ENCODE measurements at places on chromosomes 2 and 18. TPM values are rescaled to one million over a fixed set of nuclear protein-coding genes. Genes with fewer than 3 reads are reported as not detected.

DNA sequence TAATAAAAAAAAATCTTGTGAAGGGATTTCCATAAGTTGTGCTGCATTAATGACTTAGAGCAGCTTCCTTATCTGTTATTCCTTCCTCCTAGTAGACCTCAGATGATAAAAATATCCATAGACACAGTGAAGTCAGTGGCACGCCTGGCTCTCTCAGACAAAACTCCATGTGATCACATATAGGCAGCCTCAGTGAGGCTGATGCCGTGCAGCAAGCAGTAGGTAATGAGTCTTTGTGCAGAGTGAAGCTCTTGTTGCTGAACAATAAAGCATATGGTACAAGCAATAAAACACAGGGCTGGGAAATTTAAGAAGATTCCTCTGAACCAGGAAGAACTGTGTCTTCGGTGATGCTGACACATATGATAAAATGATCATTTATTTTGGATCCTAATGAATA lies 102.7 kb downstream of the CSRNP3 start:
- no peaks in the 10 kb centered on the region for H3K27me3 ChIP-seq
- DNase-seq, result peak; percentile 49
- H3K27ac ChIP-seq, result no peak overlapping the region

- H3K4me3 ChIP-seq, result no peak overlapping the region
- H3K36me3 ChIP-seq, result no peaks in the 10 kb centered on the region
- DNase-seq, result no peak
- H3K4me1 ChIP-seq, result no peaks in the 10 kb centered on the region
- H3K27me3 ChIP-seq, result no peaks in the 10 kb centered on the region
- H3K27ac ChIP-seq, result no peak overlapping the region
These were observed 123.1 kb upstream of the STK17B start for GRCh38 chr2:196294516-196294909.

DNA sequence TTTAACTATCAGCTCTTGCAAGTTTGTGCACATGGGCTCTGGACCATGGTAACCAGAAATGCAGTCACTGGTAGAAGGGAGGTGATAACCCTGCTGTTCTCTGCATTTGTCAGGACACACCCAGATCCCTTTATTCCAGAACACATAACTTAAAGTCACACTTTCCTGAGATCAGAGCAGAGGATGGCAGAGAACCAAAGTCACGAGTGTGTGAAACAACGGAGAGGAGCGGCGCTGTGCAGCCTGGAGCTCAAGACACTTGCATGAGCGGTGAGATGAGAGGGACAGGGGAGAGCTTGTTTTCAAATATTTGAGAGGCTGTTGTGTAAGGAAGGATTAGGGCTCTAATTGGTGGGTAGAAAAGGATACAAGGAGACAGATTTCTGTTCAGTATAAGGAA lies 43.3 kb upstream of the AAK1 start:
- no peaks in the 10 kb centered on the region for H3K36me3 ChIP-seq
- peak overlapping the region; percentile 81 for H3K27ac ChIP-seq
- H3K4me3 ChIP-seq, result no peak overlapping the region
- peaks cover 55% of the 10 kb centered on the region for H3K4me1 ChIP-seq
- H3K27me3 ChIP-seq, result no peaks in the 10 kb centered on the region

Gene TEX44
- not detected for total RNA-seq

- no peak for DNase-seq
- H3K27ac ChIP-seq, result no peak overlapping the region
- H3K4me1 ChIP-seq, result no peaks in the 10 kb centered on the region
- H3K4me3 ChIP-seq, result no peak overlapping the region
These were observed 22.8 kb upstream of the SCN7A start for GRCh38 chr2:166516712-166517303.

DNA sequence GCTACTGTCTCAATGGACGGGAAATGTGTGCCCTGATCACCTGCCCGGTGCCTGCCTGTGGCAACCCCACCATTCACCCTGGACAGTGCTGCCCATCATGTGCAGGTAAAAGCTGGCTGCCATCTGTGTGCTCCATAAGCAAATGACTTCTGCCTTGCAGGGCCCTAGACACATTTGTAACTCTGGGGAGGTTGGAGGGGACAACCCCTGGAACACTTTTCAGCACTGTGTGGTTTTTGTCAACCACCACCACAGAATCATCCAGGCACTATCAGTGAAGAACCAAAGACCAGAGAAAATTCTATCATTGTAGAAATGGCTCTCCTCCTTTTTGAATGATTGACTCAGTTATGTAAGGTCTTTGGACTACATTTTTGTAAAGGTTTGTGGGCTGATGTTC lies 84.3 kb downstream of the FEZ2 start:
- peaks cover 83% of the 10 kb centered on the region for H3K36me3 ChIP-seq
- no peaks in the 10 kb centered on the region for H3K27me3 ChIP-seq
- no peaks in the 10 kb centered on the region for H3K4me1 ChIP-seq
- no peak overlapping the region for H3K27ac ChIP-seq

Gene NEU2
- not detected for total RNA-seq

Gene G6PC2
- not detected for total RNA-seq

- no peaks in the 10 kb centered on the region for H3K27me3 ChIP-seq
- no peak overlapping the region for H3K4me3 ChIP-seq
- DNase-seq, result no peak
- H3K36me3 ChIP-seq, result no peaks in the 10 kb centered on the region
These were observed 50.5 kb upstream of the ZNF516 start for GRCh38 chr18:76545433-76546087.

GRCh38 chr18:37559194-37559593 lies 6.4 kb downstream of the CELF4 start:
- no peak overlapping the region for H3K4me3 ChIP-seq
- no peaks in the 10 kb centered on the region for H3K4me1 ChIP-seq
- H3K36me3 ChIP-seq, result no peaks in the 10 kb centered on the region
- no peaks in the 10 kb centered on the region for H3K27me3 ChIP-seq
- H3K27ac ChIP-seq, result no peak overlapping the region

DNA sequence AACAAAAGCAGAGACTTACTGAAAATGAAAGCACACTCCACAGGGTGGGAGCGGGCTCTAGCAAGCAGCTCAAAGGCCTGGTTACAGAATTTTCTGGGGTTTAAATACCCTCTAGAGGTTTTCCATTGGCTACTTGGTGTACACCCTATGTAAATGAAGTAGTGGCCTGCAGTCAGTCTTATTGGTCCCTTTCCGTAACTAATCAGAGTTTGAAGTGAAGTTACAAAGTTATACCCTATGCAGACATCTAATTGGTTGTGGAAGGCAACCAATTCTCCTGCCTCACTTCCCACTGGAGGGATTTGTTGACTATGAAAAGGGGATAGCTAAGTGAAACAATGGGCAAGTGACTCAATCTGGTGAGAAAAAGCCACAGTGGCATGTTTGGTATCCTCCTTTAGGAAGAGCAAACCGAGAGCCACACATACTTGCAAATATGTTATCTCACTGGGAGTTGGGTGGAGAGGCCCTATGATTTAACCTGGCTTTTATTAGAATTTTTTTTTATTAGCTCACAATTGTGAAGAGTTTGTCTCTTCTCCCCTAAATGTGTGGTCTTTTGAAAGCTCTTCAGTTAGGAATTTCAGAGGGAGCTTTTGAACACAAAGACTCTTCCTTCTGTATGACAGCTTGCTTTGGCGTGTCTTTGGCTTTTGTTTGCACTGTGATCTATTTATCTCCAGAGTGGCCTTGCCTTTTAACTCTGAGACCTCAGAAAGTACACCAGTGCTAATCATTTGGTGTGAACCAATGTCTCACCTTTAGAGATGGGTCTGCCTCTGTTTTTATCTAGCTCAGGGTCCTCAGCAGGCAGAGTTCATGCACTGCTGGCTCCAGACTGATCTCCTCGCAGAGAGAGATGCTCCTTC lies 69.6 kb downstream of the MAP4K4 start:
- no peaks in the 10 kb centered on the region for H3K36me3 ChIP-seq
- H3K4me1 ChIP-seq, result peaks cover 50% of the 10 kb centered on the region
- H3K4me3 ChIP-seq, result no peak overlapping the region

Gene RAB6C
- total RNA-seq, result not detected

DNA sequence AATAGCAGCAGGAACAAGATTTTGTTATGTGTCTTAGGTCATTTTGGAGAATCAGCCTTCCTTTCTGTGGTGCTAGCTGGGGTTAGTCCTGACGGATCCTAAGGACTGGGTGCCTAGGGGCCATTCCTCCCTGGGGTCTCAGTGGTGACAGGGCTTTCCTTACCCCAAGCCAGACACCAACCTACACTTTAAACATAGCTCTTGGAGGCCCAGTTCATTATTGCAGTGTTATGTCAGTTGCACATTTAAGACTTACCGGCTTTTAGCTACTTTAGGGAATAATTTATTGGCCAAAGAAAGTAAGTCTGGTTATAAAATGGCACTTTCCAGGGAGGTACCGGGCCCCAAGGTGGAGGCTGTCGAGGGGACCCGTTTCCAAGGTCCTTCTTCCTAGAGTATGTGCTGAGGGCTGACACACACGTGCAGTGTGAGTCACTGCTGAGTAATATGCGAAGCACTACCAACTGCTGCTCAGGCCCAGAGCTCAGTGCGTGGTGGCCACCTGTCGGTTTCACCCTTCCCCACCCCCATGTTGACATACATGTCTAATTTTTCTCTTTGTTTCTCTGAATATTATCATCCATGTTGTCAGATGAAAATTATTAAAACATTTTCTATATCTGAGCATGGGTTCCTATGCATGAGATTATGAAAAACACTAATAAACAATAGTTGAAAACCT lies 37.0 kb upstream of the GRHL1 start:
- H3K36me3 ChIP-seq, result no peaks in the 10 kb centered on the region
- no peak overlapping the region for H3K4me3 ChIP-seq
- no peak overlapping the region for H3K27ac ChIP-seq

Gene CCL20
- 1.8 TPM for total RNA-seq

Gene SNORC
- total RNA-seq, result 12.8 TPM

DNA sequence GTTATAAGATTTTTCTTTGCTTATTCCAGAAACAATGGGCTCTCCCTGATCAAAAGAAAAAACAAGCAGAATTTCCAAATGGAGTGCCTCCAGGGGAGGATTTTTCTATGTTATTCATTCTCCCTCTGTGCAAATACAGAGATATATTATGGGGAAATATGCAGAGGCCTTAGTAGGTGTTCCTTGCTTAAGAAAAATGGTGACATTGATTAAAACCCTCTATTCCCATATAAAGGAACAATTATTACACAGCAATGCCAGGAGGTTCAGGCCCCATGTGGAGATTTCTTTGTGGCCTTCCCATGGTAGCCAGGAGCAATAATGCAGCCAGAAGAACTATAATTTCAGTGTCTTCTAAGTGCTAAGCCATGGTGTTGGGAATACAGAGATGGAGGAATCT lies 255.9 kb upstream of the CXCR4 start:
- no peak overlapping the region for H3K27ac ChIP-seq
- no peaks in the 10 kb centered on the region for H3K27me3 ChIP-seq
- DNase-seq, result no peak
- H3K36me3 ChIP-seq, result no peaks in the 10 kb centered on the region
- no peak overlapping the region for H3K4me3 ChIP-seq

DNA sequence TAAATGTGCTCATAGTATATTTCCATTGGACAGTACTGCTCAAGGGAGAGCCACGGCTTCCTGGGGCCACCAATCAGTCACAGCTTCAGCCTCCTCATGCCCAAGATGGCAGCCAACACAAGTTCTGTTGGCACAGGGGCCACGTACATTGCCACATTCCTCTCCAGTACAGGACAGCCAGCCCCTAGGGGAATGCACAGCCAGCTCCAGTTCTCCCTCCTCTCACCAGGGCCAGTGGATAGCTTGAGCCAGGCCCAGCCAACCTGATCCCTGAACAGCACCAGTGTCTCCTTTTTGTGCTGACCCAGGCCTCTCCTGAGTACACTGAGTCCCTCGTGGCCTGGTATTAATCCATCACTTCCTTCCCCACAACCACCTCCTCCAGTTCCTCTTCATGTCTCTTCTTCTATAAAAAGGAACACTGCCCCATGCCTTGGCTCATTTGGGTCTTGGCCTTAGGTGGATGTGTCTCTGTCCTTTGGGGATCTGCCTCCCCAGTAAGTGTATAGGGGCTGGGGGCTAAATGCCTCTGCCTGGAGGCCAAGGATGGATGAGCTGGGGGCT lies 168.7 kb downstream of the TNS1 start:
- no peak for DNase-seq
- H3K4me3 ChIP-seq, result no peak overlapping the region
- H3K36me3 ChIP-seq, result peaks cover 55% of the 10 kb centered on the region
- H3K27me3 ChIP-seq, result no peaks in the 10 kb centered on the region

DNA sequence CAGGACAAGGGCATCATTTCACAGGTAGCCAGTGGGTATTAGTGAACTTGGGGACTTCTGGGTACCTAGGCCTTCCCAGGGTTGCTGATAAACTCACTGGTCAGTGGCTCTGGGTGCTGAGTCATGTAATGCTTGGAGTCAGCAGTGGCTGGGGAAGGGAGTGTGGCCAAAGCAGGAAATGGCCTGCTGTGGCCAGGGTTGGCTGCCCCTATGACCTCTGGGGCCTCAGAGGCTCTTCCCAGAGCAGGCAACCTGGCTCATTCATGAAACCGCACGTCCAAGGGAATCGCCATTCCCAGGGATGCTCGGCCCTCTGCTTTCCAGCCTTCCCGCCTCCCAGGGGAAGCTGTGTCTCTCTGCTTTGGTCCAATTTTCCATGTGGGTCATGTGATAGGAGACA lies 294.9 kb downstream of the DYSF start:
- H3K27me3 ChIP-seq, result no peaks in the 10 kb centered on the region
- H3K4me1 ChIP-seq, result peaks cover 12% of the 10 kb centered on the region
- no peak overlapping the region for H3K27ac ChIP-seq
- no peak for DNase-seq

DNA sequence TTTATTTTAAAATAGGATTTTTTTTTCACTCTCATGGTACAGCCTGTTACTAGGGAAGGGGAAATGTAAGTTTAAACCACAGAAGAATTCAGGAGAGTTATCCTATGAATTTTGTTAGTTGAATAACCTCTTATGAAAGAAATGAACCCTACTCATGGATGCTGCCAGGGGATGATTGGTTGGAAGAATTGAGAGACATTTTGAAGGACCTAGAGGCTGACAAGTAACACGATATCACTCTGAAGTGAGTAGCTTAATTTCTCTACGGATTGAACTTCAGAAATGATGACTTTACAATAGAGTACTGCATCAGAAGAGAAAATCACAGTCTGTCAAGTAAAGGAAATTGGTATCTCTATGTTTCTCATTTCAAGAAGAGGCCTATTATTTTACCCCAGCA lies 1346.2 kb downstream of the SUCLG1 start:
- no peak overlapping the region for H3K27ac ChIP-seq
- H3K4me3 ChIP-seq, result no peak overlapping the region
- H3K36me3 ChIP-seq, result no peaks in the 10 kb centered on the region
- no peaks in the 10 kb centered on the region for H3K27me3 ChIP-seq
- no peaks in the 10 kb centered on the region for H3K4me1 ChIP-seq

- H3K4me3 ChIP-seq, result no peak overlapping the region
- no peaks in the 10 kb centered on the region for H3K27me3 ChIP-seq
- peaks cover 11% of the 10 kb centered on the region for H3K4me1 ChIP-seq
- no peak for DNase-seq
- no peak overlapping the region for H3K27ac ChIP-seq
These were observed 99.4 kb upstream of the TRIB2 start for GRCh38 chr2:12617366-12617765.

GRCh38 chr18:51848702-51849101 lies 491.3 kb upstream of the DCC start:
- H3K36me3 ChIP-seq, result no peaks in the 10 kb centered on the region
- H3K27ac ChIP-seq, result no peak overlapping the region
- DNase-seq, result no peak
- no peak overlapping the region for H3K4me3 ChIP-seq

Gene GYPC
- total RNA-seq, result 43.6 TPM

Data from stomach (tissue), 19 donors.